ENCODE measurements at places on chromosomes 13 and 19.

GRCh38 chr13:40472427-40473220 lies 193.8 kb downstream of the FOXO1 start:
- DNase-seq: no peak

DNA sequence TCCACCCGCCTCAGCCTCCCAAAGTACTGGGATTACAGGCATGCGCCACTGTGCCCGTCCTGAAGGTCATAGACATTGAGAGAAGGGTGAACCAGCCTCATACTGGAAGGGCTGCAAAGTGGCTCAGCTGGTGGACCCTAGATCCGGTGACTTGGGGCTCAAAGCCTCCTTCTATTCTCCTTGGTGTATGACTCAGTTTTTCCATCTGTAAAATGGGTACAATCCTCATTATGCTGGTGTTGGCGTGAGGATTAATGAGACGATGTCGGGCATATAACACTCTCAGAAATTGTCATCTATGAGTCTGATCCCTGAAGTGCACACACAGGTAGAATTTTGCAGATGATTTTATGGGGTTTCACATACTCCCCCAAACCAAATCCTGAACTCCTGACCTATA lies 5.8 kb upstream of the CAMSAP3 start:
- DNase-seq: no peak

DNA sequence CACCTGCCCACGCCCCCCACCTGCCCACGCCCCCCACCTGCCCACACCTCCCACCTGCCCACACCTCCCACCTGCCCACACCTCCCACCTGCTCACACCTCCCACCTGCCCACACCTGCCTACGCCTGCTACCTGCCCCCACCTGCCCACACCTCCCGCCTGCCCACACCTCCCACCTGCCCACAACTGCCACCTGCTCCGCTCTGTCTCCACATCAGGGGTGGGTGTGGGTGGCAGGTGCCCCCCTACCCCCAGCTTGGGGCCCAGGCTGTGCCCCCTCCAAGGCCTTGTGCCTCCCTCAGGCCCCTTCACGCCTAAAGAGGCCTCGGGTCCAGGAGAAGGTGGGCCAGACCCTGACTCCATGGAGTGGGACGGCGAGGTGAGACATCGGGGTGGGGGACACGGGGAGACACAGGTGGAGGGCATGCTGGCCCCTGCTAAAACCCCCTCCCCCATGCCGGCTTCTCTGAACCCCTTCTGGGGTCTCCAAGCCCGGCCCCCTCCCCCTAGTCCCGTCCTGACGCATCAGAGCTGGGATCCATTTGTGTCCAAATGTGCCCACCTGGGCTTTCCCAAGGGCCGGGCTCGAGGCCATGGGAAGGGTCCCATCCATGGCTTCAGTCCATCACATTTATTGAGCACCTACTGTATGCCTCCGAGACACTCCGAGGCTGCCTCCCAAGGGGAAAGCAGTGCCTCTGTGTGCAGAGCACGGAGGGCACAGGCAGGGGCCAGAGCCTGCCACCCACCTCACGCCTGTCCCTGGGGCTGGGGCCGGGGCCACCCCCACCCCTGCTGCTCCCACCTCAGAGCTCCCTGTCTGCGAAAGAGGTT lies 4.9 kb downstream of the PLK5 start:
- no peak for DNase-seq

DNA sequence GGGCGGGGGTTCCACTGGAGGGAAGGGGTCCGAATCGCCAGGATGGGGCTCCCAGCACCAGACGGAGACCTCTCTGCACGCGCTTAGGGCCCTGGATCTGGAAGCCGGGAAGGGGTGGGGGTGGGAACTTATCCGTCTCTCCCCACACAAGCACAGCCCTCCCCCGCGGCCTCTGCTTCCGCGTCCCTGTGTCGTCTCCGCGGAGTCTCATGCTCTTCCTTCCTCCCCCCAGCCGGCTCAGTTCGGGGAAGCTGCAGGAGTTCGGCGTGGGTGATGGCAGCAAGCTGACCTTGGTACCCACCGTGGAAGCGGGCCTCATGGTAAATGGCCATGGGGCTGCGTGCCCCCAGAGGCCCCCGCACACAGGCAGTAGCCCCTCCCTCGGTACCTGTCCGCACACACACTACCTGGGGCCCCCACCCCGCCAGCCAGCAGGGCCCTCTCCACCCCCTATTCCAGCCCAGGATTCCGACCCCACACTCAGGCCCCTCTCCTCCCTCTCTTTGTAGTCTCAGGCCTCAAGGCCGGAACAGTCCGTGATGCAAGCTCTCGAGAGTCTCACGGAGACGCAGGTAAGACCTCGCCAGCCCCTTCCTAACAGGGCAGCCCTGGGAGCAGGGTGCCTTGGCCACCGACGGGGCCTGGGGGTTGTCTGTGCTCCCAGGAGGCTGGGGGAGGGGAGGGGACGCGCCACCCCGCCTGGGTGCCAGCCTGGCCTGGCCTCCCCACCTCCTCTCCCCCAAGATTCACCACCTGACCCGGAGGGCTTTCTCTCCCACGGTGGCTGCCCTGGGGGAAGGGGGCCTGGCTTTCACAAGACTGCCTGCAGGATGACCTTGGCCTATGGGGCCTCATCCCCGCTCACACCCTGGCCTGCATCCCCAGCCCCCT lies 3.2 kb downstream of the MIDN start:
- peak; percentile 77 for DNase-seq

DNA sequence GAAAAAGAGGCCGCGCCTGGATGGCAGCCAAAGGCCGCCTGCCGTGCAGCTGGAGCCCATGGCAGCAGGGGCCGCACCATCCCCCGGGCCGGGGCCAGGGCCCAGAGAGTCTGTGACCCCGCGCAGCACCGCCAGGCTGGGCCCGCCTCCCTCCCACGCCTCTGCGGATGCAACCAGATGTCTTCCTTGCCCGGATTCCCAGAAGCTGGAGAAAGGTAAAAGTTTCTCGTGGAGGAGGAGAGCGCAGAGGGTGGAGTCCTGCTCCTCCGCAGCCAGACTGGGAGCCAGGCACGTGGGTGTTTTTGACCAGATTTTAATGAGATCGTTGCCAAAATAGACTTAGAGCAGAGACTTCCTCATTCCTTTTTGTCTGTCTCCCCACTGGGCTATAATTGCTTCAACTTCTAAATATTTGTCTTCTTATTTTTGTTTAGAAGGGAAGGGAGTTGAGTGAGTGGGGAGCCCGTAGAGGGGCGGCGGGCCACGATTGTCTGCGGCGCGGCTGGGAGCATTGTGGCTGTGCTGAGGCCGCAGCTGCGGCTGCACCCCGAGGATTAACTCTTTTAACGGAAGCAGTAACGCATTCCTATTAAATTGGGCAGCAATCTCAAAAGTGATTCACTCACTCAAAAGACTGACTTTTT lies 22.8 kb upstream of the NDUFS7 start:
- peak; percentile 86 for DNase-seq

DNA sequence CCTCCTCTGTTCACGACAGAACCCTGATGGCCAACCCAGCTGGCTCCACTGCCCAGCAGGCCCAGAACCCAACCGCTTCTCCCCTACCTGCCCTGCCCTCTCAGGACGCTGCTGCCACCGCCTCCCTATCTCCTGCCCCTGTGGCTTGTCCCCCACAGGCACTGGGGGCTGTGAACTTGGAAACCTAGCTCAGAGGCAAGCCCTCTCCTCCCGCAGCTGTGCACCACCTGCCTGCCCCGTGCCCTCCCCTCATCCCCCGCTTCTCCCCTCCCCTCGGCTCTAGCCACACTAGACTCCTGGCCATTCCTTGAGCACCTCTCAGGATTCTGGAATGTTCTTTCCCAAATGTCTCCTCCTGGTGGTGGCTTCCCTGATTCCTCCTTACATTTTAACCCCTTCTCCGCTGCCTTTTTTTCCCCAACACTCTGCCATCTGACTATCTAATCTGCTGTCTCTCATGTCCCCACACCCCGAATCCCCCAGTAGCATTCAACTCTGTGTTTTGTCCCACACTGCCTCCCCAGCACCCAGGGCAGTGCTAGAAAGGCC lies 6.7 kb downstream of the NANOS3 start:
- no peak for DNase-seq

DNA sequence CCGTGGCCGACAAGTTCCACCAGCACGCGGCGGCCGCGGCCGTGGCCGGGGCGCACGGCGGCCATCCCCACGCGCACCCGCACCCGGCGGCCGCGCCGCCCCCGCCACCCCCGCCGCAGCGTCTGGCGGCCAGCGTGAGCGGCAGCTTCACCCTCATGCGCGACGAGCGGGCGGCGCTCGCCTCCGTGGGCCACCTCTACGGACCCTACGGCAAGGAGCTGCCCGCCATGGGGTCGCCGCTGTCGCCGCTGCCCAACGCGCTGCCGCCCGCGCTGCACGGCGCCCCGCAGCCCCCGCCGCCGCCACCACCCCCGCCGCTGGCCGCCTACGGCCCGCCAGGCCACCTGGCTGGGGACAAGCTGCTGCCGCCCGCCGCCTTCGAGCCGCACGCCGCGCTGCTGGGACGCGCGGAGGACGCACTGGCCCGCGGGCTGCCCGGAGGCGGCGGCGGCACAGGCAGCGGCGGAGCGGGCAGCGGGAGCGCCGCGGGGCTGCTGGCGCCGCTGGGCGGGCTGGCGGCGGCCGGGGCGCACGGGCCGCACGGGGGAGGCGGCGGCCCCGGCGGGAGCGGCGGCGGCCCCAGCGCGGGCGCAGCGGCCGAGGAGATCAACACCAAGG lies 821 bp downstream of the ONECUT3 start:
- no peak for DNase-seq

GRCh38 chr13:32734511-32734910 lies 148.3 kb downstream of the PDS5B start:
- no peak for DNase-seq

DNA sequence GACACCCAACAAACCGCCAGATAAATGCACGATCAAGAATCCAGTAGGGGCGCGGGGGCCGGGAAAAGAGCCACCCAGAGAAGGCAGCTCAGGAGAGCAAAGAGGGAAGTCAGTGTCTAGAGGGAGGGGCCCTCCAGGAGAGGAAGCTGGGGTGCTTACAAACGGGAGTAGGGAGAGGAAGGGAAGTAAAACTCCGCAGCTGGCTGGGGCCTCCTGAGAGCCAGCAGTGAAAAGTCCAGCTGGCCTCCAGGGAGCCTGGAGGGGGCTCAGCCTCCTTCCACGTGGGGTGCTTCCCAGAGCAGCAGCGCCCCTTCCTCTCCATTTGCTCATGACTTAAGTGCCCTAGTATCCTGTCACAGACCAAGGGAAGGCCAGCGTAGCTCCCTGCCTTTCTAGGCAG lies 51.8 kb downstream of the TMED1 start:
- no peak for DNase-seq

- DNase-seq: no peak
These were observed 26.2 kb downstream of the CELF5 start for GRCh38 chr19:3250675-3251074.

DNA sequence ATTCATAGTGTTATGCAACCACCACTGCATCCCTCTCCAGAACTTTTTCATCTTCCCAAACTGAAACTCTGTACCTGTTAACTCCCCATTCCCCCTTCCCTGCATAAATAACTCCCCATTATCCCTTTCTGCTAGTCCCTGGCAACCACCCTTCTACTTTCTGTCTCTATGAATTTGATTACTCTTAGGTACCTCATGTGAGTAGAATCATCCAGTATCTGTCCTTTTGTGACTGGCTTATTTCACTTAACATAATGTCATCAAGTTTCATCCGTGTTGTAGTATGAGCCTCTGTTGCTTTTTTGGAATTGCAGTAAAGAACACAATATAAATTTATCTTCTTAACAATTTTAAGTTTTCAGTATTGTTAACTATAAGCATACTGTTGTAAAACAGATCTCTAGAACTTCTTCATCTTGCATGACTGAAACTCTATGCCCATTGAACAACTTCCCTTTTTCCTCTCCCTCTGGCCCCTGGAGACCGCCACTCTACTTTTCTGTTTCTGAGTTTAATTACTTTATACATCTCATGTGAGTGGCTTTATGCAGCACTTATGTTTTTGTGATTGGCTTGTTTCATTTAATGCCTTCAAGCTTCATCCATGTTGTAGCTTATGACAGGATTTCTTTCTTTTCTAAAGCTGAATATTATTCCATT lies 87.3 kb upstream of the ABCC4 start:
- no peak for DNase-seq

GRCh38 chr19:17718550-17718946 lies 732 bp upstream of the MAP1S start:
- no peak for DNase-seq

- no peak for DNase-seq
These were observed 14.5 kb upstream of the TPP2 start for GRCh38 chr13:102582256-102582655.

- peak; percentile 96 for DNase-seq
These were observed 452 bp upstream of the KLHL26 start for GRCh38 chr19:18636183-18636968.

- no peak for DNase-seq
These were observed 910.8 kb upstream of the SLITRK6 start for GRCh38 chr13:86710013-86710412.

DNA sequence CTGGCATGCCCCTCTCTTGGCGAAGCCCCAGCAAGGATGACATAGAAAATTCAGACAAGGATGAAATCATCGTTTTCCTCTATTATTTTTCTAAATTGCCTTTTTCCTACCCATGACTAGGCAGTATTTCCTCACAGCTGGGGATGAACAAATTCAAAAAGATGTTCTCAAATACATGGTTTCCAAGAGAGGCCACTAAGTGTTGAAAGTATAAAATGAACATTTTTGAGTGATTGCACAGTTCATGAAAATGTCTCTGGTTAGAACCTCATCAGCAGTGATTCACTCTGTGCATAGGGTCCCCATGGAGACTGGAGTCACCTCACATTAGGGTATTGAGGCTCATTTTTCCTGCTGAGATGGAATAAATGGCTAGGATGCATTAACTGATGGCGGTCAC lies 373.7 kb downstream of the DNAJC15 start:
- DNase-seq: no peak

GRCh38 chr19:19568802-19569756 lies 31.0 kb downstream of the CILP2 start:
- DNase-seq: no peak

- DNase-seq: no peak
These were observed 15.8 kb upstream of the C19orf33 start for GRCh38 chr19:38288123-38288855.

DNA sequence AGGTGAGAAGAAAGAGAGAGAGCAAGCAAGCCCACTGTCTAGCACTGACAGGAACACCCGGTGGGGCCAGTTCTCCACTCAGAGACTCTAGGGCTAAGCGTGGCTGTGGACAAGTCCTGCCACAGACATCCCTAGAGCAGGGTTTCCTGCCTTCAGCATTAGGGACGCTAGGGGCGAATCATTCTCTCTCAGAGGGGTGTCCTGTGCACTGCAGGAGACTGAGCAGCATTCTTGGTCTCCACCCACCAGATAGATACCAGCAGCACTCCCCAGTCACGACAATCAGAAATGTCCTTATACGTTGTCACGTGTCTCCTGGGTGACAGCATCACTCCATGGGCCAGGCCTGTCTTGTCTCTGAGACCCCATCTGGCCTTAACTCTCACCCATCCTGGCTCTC lies 1.5 kb downstream of the OR10H1 start:
- DNase-seq: no peak

DNA sequence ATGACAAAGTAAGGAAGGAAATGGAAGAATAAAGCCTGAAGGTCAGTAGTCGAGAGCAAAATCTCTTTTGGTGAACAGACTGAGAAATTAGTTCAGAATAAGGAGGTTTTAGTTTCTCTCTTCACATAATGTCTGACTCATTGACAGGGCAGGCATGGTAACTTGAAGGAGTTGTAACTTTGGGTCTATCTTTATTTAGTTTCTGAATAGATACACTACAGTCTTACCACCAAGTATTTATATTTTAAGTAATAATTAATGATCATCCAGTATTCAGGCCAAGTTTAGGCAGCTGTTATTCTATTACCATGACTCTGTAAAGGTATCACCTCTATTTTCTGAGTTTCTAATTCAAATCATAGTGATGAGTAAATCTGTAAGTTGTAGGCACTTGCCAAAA lies 219.9 kb downstream of the SPRY2 start:
- no peak for DNase-seq
